GM23248 (cell line): ENCODE measurements at places on chromosomes 1 and 21.

- no peak for DNase-seq
- H3K4me1 ChIP-seq, result peaks cover 8% of the 10 kb centered on the region; the same call in 1 of the 2 replicates
- no peak overlapping the region for H3K27ac ChIP-seq
These were observed 36.7 kb downstream of the RRP1 start for GRCh38 chr21:43825936-43826622.

DNA sequence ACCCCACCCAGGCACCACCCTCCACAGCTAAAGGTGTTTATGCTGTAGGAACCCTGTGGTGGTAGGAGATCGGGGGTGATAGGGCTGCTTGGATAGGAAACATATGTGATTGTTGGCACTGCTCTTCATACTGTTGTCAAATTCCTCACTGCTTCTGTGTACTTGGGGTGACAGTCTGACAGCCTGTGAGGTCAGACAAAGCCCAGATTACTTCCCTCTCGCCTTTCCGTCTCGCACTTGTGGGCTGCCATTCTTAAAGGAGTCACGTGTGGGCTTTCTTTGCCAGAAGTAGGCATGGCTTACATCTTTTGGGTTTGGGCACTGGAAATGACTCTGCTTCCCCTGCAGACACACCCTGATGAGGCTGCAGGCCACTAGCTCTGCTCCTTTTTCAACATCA is 363.8 kb downstream of the DISC1 start:
- H3K27me3 ChIP-seq, result no peaks in the 10 kb centered on the region
- no peak overlapping the region for H3K4me3 ChIP-seq
- peak; percentile 6 for DNase-seq

GRCh38 chr1:36471830-36472641 is 7.9 kb upstream of the MRPS15 start:
- no peak overlapping the region for H3K4me3 ChIP-seq
- no peak for DNase-seq
- H3K27ac ChIP-seq, result no peak overlapping the region
- no peaks in the 10 kb centered on the region for H3K36me3 ChIP-seq
- H3K27me3 ChIP-seq, result no peaks in the 10 kb centered on the region; the same call in 1 of the 2 replicates

GRCh38 chr1:73029571-73029970 is 747.2 kb upstream of the NEGR1 start:
- H3K27ac ChIP-seq, result no peak overlapping the region
- no peaks in the 10 kb centered on the region for H3K4me1 ChIP-seq
- DNase-seq, result peak; percentile 0

- no peaks in the 10 kb centered on the region for H3K36me3 ChIP-seq
- DNase-seq, result no peak
- H3K4me3 ChIP-seq, result no peak overlapping the region
- no peaks in the 10 kb centered on the region for H3K27me3 ChIP-seq
These were observed 351.9 kb upstream of the CAMK1G start for GRCh38 chr1:209231476-209232156.

- no peaks in the 10 kb centered on the region for H3K36me3 ChIP-seq
- H3K27me3 ChIP-seq, result no peaks in the 10 kb centered on the region
- no peak for DNase-seq
- H3K27ac ChIP-seq, result no peak overlapping the region
- no peak overlapping the region for H3K4me3 ChIP-seq
These were observed 261.9 kb upstream of the DEPDC1 start for GRCh38 chr1:68758666-68759209.

- no peak for DNase-seq
- no peaks in the 10 kb centered on the region for H3K27me3 ChIP-seq
- no peak overlapping the region for H3K27ac ChIP-seq
- no peaks in the 10 kb centered on the region for H3K36me3 ChIP-seq
These were observed 27.7 kb downstream of the IL12RB2 start for GRCh38 chr1:67335411-67335810.

GRCh38 chr1:77179632-77180031 is 39.6 kb downstream of the PIGK start:
- no peak overlapping the region for H3K27ac ChIP-seq
- no peaks in the 10 kb centered on the region for H3K4me1 ChIP-seq
- no peaks in the 10 kb centered on the region for H3K36me3 ChIP-seq
- no peaks in the 10 kb centered on the region for H3K27me3 ChIP-seq
- no peak overlapping the region for H3K4me3 ChIP-seq

DNA sequence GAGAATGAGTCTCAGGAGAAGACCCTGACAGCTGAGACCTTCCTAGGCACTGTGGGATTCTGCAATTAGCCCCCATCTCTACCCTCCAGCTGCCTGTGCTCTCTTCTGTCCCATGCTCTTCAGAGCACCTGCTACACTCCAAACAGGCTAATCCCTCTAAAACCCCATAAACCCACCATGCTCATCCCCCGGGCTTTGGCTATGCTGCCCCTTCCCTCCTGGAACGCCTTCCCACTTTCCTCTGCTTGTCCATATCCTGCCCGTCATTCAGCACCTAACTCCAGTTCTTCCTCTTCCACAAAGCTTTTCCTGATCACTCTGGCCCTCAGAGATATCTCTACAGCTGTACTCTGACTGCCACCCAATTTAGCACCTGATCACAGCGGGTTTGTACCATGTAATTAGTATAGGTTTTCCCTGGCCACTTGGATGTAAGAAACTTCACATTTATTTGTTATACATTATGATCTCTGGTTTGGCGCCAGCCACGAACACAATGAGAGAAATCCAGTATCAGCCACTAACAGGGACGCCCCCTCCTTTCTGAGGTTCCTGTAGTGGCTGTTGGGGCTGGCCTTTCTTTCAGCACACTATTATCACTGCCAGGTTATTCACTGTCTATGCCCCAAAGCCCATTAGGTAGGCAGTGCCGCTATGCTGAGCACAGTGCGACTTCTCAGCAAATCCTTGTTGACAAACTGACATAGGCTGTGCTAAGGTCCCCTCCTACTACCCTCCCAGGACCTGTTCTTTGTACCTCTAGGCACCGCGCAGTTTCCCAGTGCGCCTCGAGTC is 45.1 kb downstream of the CDC7 start:
- DNase-seq, result no peak
- H3K4me1 ChIP-seq, result no peaks in the 10 kb centered on the region
- no peak overlapping the region for H3K27ac ChIP-seq
- no peak overlapping the region for H3K4me3 ChIP-seq
- no peaks in the 10 kb centered on the region for H3K36me3 ChIP-seq
- H3K27me3 ChIP-seq, result 0 out of 2 replicates have a peak, but pooled peaks cover under 1% of the 10 kb centered on the region

DNA sequence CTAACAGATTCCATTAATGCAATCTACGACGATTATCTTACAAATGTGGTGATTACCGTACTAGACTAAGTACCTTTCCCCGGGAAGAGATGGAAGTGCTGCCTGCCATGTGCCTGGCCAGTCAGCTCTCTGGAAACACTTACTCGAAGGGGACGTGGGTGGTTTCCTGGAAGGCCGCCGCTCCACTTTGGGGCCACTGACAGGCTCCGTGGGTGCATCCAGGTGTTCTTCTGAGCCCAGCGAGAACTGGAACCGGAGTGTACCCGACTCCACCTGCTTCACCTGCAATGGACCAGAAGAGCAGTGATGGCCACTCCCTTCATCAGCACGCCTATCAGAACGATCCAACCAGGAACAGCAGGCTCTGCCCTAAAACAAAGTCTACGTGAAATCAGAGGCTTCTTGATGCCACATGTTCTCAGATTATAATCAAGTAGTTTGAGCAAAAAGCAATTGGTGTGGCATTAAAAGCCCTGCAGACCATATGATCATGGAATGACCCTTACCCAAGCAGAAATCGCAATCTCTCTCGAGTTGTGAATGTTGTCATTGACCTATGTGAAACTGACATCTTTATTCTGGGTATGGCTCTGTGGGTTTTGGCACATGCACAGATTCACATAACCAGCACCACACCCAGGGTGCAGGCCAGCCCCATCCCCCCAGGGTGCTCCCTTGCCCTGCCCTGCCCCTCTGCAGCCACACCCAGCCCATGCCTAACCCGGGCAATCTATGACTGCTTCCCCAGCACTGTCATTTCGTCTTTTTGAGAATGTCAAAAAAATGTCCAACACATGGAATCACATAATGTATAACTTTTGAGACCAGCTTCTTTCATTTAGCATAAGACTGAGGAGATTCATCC is 64.5 kb downstream of the NPHP4 start:
- 0 out of 2 replicates have a peak, but pooled peaks cover 4% of the 10 kb centered on the region for H3K36me3 ChIP-seq
- DNase-seq, result no peak
- no peak overlapping the region for H3K27ac ChIP-seq
- no peak overlapping the region for H3K4me3 ChIP-seq
- H3K4me1 ChIP-seq, result no peaks in the 10 kb centered on the region

DNA sequence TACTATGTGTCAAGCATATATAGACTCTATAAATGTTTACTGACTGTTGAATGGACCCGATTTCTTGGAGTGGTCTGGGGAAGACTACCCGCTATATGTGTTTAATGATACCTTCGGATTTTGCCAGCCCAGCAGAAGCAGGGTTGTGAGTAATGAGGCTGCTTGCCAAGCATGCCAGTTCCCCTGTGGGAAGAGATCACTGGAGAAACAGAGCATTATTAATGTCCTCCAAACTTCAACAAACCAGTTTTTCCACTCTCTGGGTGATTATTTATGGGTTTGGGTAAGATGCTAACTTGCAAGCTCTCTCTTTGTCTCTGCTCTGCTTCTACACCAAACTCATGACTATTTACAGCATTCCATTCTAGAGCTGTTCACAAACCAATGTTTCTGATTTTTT is 25.1 kb upstream of the PHGDH start:
- H3K4me1 ChIP-seq, result peaks cover 3% of the 10 kb centered on the region; the same call in 1 of the 2 replicates
- H3K27me3 ChIP-seq, result no peaks in the 10 kb centered on the region
- H3K4me3 ChIP-seq, result no peak overlapping the region
- no peak overlapping the region for H3K27ac ChIP-seq
- no peaks in the 10 kb centered on the region for H3K36me3 ChIP-seq
- peak; percentile 14 for DNase-seq

DNA sequence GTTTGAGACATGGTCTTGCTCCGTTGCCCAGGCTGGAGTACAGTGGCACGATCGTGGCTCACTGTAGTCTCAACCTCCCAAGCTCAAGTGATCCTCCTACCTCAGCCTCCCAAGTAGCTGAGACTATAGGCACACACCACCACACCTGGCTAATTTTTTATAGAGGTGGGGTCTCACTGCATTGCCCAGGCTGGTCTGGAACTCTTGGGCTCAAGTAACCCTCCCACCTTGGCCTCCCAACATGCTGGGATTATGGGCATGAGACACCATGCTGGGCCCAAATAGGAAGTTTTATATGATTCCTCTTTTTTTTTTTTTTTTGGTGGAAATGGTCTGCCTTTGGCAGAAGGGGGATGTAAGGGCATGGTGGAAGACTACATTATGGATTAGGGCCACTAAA is 6.1 kb upstream of the FNDC7 start:
- DNase-seq, result no peak
- no peak overlapping the region for H3K4me3 ChIP-seq
- H3K27ac ChIP-seq, result no peak overlapping the region
- peaks cover 18% of the 10 kb centered on the region for H3K4me1 ChIP-seq
- H3K36me3 ChIP-seq, result peaks cover 2% of the 10 kb centered on the region; the same call in 1 of the 2 replicates
- no peaks in the 10 kb centered on the region for H3K27me3 ChIP-seq

DNA sequence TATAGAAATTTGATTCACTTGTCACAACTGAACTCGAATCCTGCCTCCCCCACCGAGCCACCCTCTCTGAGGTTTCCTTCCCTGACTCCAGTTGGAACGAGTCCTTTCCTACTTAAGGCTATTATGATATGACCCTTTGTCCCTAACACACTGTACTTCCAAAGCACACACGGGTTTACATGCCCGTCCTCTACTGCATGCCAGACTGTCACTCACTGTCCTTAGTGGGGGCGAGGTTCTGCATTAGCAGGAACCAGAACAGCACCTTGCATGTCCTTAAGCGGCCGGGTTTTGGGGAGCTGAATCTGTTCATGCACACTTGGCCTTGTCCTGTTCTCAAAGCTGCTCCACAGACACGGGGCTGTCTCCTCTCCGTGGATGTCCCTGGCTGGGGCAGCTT is 164.6 kb upstream of the KCNJ6 start:
- no peak for DNase-seq
- H3K4me3 ChIP-seq, result no peak overlapping the region
- H3K27ac ChIP-seq, result no peak overlapping the region
- 0 out of 2 replicates have a peak, but pooled peaks cover 4% of the 10 kb centered on the region for H3K4me1 ChIP-seq

DNA sequence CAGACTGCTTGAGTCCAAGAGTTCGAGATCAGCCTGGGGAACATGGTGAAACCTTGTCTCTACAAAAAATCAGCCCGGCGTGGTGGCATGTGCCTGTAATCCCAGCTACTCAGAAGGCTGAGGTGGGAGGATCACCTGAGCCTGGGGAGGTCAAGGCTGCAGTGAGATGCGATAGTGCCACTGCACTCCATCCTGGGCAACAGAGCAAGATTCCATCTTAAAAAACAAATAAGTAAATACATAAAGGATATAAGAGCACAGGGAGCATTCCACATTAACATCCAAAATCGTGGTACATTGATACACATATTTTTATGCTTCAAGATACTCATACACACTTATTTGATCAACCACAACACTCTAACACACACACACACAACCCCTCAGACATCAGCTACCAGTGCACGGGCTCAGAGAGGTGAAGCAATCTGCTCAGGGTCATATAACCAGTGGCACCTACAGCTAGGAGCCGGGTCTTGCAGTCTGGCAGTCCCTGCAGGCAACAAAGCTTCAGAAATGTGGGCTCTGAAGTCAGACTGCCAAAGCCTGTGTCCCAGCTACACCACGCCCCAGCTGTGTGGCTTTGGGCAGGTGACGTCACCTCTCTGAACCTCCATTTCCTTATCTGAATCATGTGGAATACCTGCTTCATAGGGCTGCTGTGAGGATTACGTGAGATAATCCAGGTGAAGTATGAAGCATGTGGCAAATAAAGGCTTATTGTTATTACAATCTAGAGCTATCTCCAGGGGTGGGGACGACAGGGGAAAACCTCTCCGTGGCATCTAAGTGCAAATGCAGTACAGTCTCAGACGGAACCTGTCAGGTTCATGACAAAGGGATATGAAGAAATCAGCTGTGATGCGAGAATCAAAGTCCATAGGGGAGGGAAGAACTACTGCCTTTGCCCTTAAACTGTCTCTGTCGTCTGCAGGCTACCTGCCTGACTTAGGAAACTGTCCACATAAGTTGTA is 4.8 kb upstream of the CRYBG2 start:
- H3K27ac ChIP-seq, result no peak overlapping the region
- H3K4me1 ChIP-seq, result 0 out of 2 replicates have a peak, but pooled peaks cover 7% of the 10 kb centered on the region
- peaks cover 46% of the 10 kb centered on the region for H3K27me3 ChIP-seq

DNA sequence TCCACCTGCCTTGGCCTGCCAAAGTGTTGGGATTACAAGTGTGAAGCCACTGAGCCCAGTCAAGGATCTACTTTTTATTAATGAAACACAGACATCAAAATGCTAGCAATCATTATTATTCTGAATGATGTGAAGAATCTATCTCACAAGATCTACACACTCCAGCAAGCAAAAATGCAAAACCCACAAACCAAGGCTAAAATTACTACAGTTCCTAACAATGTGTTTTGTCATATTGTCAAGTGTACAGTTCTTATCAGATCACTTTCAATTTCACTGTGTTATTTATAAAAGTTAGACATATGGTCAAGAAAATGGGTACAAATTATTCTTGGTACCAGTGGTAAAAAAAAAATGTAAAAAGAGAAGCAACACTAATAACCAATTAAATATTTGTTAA is 61.3 kb upstream of the SDC3 start:
- peaks cover 43% of the 10 kb centered on the region for H3K36me3 ChIP-seq
- no peaks in the 10 kb centered on the region for H3K27me3 ChIP-seq
- no peak overlapping the region for H3K4me3 ChIP-seq
- DNase-seq, result no peak
- peaks cover 9% of the 10 kb centered on the region for H3K4me1 ChIP-seq
- no peak overlapping the region for H3K27ac ChIP-seq

GRCh38 chr21:45074818-45075595 is 627 bp downstream of the ADARB1 start:
- H3K36me3 ChIP-seq, result no peaks in the 10 kb centered on the region
- peak overlapping the region; percentile 79 for H3K4me3 ChIP-seq
- H3K27me3 ChIP-seq, result no peaks in the 10 kb centered on the region
- peaks cover 26% of the 10 kb centered on the region for H3K4me1 ChIP-seq
- peak; percentile 52 for DNase-seq
- H3K27ac ChIP-seq, result peak overlapping the region; percentile 58
